ENCODE measurements at places on chromosomes 7 and 10.

DNA sequence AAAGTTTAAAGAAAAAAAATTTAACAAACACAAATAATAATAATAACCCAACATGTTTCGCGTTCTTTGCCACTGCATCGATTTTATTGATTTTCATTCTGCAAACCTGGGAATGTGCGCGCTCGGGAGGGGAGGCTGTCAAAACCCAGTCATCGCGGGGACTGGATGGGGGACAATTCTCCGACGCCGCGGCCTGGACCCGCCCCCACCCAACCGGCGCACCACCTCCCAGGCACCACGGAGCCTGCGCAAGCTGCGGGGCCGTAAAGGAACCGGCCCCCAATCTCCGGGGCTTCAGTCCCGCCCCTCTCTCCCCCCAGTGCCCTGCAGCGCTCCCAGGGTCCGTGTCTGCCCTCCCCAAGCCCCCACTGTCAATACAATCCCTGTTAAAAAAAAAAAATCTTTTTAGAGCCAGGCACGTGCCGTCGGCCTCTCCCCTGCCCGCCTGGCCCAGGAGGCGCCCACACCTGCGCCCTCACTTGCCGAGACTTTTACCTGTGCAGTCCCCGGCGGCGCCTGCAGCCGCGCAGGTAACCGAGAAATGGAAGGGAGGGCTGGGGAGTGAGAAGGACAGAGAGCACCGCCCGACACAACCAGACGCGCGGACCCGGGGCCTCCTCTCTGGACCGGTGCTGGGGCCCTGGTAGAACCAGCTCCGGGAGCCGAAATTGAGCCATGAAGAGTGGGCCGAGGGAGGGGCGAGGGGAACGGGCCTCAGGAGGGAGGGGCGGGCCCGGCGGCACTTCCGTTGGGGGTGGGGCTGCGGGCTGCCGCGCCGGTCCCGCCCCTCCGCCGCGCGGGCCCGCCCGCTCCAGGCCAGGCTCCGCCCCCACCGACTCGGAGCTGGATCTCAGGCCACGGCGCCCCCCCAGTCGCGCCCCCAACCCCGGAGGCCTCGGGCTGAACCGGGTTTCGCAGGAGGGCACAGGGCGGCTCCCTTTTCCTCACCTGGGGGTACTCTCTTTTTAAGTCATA lies 7.6 kb upstream of the ZNF503 start:
- DNase-seq = peak; percentile 23

DNA sequence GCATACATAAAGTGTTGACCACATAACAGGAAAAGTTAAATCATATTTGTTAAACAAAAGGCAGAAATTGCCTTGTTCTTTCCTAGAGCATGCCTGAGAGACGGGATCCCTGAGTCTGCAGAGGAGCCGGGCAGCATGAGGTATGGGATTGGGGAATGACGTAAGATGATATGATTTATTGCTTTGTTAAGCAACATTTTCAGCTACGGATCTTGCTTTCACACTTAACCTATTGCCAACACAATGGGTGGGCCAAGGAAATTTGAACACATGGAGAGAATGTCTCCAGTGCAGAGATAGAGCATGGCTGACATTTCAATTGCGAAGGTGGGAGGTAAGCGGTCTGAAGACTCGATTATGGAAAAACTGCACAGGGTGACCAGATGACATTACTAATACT lies 76.7 kb downstream of the EMX2 start:
- no peak for DNase-seq

DNA sequence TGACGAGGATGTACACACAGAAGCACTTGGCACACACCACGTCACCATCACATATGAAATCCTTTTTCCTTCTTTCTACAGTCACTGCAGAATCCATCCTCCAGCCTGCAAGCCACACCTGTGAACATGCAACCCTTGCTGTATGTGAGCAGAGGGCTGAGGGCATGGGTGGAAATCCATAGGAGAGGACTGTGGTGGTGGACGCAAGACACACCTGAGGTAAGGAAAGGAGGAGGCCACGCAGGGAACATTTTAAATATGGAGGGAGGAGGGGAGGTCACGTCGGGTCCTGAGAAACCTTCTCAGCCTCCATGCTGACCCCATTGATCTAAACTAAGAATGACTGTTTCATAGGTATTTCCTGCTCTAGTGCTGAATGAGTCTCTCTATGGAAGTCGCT lies 28.6 kb downstream of the ADARB2 start:
- no peak for DNase-seq

GRCh38 chr10:99161165-99161564 lies 74.5 kb downstream of the HPSE2 start:
- DNase-seq = no peak

All from Jurkat, Clone E6-1 (cell line).